ENCODE measurements at places on chromosomes 2 and 18.

DNA sequence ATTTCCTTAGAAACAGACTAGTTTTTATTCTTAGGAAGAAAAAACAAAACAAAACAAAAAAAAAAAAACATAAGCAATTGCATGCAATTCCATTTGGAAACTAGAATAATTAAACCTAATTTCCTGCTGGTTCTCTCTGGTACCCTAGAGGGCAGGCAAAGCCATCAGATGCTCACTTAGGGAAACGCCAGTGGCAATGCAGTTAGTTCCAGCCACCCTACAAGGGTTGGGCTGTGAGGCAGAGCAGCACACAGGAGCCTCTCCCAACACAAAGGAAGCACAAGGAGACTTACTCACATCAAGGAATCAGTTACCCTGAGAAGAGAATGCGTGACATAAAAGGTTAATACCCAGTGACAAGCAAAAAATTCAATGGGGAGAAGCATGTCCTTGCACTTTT is 28.8 kb downstream of the CCDC93 start:
- DNase-seq, result no peak

DNA sequence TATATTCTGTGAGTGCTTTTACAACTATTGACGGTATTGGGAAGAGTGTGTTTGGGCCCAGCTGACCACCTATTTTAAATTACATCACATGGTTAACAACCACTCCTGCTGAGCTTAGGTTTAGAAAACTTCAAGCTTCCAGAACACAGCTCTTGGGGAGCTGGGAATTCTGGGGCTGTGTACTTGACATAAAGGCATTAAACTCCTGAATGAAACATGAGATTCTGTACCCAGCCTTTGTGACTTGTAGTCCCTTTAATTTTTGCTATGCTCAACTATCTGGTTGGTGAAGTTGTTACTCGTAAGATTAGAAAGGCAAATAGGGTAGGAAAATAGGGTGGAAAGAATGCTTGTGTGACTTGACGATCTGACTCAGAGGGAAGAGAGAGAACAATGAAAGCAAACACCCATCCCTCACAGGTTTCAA is 66.9 kb downstream of the LTBP1 start:
- DNase-seq, result no peak

DNA sequence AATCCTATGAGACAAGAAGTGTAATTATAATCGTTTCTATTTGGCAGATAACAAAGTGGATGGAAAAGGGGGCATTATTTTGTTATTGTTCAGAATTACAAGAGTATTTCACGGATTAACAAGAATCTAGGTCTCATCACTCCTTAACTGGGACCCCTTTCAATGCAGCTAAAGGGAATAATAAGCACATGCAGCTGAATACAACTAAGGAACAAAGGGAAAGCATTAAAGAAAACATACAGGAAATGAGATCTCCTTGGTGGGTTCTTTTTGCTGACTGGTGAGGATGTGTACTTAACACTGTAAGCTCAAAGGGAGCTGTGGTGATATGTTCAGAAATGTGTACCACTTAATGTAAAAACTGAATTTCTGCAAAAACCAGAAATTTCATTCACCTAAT is 140.5 kb upstream of the WDSUB1 start:
- DNase-seq, result no peak

GRCh38 chr18:77131652-77132368 is 773 bp downstream of the MBP start:
- no peak for DNase-seq

DNA sequence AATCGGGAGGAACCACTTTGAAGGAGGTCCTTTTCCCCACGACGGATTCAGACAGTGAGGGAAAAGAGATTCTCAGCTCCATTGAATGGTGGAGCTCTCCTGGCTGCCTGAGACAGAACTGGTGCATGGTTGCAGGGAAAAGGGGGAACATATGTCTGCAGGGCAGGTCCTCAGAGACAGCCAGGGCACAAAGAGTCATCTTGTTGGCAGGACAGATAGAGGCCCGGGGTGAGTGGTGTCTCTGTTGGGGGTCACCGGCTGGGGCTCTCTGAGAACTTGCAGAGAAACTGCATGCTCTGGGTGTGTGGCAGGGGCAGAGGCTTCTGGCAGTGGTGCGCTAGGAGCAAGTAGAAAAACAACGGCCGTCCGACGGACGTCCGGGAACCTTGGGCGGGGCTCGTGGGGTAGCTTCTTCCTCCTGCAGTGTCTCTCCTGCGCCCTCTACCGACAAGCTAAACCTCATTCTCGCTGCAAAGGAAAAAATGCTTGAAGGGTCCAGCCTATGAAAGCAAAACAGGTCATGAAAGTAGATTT is 94.3 kb downstream of the CDCA7 start:
- no peak for DNase-seq

Measured in cortex of kidney (tissue), 1 donor.